ENCODE measurements at places on chromosomes 6 and 20.

DNA sequence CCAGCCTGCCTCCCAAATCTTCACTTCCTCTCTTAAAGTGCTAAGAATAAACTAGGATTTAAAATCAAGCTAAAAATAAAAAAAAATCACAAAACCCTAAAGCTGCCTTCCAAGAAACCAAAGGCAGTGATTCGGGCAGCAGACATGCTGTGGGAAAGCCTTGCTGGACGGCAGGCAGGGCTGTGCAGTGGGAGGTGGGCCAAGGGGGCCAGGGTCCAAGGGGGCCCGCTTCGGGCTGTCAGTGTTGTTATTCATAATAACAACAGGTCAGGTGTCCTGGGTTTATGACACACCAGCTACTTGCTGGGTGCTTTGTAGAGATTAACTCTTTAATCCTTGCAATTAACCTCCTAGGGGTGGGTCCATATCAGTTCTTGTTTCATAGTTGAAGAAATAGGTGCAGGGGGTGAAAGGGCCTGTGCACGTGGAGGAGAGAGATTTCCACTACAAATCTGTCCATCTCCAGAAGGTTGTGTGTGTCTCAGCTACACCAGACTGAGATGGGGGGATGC is 40.4 kb downstream of the CD40 start:
- no peak for DNase-seq

GRCh38 chr6:6591778-6592465 is 3.4 kb downstream of the LY86 start:
- no peak for DNase-seq

DNA sequence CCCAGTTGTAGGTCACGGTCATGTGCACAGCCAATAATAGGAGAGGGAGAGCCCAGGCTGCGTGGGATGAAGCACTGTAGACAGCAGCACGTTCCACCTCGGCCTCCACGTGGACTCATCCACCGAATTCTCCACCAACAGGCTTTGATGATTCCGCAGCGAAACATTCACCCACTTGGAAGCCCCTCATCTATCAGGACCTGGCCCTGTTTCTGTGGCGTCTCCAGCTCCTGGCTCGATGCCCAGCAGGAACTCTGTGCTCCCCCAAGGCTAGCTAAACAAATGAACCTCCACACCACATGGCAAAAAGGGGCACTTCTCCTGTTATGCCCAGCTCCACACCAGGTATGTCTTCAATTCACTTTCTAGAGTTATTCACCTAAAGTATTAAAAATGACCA is 237.9 kb upstream of the PDE10A start:
- DNase-seq: no peak

DNA sequence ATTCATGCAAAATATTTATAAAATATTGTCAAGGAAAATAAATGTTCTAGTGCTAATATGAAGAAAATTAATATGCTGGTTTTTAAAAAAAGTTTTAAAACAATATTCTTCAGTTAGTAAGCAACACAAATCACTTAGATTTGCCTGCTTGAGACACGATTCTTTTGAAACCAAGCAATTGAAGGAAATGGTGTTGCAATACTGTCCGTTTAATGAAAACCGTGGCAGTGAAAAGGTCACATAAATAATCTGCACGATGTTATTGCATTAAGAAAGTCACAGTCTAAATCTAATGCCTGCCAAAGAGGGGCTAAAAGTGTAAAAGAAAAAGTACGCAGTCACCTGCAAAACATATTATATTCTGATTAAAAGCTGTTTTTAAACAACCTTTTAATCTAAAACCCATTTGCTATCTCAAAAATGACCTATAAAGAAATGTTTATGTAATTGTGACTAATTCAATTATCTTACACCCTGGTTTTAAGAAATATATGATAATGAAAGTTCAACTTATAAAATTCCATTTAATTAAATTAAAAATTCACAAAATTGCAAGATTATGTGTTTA is 143.0 kb downstream of the GMDS start:
- DNase-seq: no peak

DNA sequence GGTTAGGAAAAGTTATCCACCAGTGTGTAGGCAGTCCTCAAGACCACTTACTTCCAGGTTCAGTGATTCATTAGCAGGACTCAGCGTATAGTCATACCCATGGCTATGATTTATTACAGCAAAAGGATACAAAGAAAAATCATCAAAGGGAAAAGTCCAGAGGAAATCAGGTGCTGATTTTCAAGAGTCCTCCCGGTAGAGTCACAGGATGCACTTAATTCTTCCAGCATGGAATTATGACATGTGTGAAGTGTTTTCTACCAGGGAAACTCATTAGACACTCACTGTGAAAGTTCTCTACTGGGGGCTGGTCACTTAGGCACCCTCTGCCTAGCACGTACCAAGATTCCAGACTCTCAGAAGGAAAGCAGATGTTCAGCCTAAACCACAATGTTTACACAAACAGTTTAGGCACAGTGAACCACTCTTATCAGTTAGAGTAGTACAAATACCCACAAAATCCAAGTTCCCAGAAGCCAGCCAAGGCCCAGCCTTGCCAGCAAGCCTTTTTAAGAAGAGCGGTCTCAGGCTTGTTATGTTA is 10.2 kb downstream of the WFDC3 start:
- peak; percentile 73 for DNase-seq

GRCh38 chr6:148495029-148495428 is 152.4 kb downstream of the SASH1 start:
- no peak for DNase-seq

- no peak for DNase-seq
Observed at GRCh38 chr6:148776321-148777308, 29.8 kb downstream of the UST start.

- DNase-seq: no peak
Observed at GRCh38 chr6:97775012-97775411, 492.0 kb upstream of the MMS22L start.

GRCh38 chr20:25076731-25077609 is 5.0 kb downstream of the VSX1 start:
- no peak for DNase-seq

DNA sequence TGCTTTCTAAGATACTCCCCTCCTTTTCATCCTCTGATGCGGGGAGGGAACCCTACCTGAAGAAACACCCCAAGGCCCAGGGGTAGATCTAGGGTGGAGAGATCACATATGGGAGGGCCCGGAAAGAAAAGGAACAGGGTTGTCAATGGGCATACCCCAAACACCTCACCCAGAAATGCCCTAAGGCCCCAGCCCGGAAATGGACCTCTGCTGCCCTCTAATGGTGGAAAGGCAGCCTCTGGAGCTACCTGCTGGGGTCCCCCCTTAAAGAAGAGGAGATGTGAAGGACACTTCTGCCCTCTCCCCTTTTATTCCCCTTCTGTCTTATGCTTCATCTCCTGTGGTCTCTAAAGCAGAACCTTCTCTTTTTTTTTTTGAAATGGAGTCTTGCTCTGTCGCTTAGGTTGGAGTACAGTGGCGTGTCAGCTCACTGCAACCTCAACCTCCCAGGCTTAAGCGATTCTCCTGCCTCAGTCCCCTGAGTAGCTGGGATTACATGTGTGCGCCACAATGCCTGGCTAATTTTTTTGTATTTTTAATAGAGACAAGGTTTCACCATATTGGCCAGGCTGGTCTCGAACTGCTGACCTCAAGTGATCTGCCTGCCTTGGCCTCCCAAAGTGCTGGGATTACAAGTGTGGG is 458 bp upstream of the ARMC12 start:
- DNase-seq: no peak

DNA sequence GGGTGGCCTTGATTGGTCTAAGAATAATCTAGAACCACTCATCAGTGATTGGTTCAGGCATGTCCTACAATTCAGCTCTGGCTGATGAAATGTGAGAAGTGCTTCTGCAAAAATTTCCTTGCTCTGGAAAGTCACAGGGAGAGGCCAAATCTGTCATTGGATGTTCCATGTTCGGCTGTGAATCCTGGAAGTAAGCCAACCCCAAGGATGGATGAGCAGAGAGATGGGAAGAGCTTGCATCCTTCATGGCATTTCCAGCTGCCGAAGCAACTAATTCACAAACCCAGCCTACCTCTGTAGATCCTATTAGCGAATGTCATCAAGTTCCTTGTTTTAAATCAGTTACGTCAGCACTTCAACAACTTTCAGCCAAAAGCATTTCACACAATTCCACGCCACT is 187.2 kb upstream of the SOX4 start:
- DNase-seq: no peak

DNA sequence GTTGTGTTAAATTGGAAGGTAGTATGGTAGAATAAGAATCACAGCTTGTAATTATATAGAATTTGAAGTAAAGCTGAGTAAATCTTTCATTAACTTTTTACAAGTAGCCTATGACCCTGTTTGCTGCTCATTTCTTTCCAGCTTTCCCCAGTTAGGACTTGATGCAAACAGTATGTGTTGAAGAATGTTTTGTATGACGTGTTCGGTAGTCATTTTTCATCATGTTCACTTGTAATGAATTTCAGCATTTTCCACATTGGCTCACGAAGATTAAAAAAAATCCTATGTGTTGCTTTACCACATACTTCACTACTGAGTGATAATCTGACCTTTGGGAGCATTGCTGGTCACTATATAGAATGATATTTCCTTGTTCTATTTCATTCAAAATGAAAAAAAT is 162.4 kb downstream of the CDKAL1 start:
- no peak for DNase-seq

GRCh38 chr6:16697437-16698161 is 63.7 kb downstream of the ATXN1 start:
- no peak for DNase-seq

GRCh38 chr20:46690219-46691106 is 1.2 kb upstream of the TP53RK start:
- no peak for DNase-seq

DNA sequence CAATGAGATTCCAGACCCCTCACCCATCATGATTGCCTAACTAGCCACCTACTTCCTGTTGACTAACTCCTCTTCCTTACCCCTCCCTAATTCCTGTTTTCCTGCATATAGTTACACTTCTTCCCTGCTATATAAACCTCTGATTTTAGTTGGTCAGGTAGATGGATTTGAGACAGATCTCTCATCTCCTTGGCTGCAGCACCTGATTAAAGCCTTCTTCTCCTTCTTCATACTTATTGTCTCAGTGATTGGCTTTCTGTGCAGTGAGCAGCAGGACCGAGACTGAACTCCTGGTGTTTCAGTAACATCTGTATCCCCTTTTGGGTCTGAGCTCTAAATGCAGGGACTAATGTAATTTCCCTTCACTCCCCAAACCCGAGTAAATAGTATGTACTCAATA is 51.7 kb upstream of the ATXN1 start:
- DNase-seq: no peak

DNA sequence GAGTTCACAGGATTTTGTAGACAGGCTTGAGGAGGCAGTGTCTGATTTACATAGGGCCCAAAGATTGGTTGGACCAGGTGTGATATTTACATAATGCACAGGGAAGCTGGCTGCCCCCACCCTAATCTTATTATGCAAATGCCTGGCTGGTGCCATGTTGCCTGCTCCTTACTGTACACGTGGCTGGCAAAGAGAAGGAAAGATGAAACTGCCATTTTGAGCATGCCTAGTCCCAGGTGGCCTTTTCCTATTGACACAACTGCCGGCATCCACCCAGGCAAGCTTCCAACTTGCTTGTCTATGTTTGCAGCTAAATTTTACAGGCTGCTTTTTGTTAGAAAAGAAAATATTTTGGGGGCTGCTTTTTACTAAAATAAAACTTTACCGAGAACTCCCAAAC is 174.6 kb downstream of the LMBRD1 start:
- DNase-seq: no peak

DNA sequence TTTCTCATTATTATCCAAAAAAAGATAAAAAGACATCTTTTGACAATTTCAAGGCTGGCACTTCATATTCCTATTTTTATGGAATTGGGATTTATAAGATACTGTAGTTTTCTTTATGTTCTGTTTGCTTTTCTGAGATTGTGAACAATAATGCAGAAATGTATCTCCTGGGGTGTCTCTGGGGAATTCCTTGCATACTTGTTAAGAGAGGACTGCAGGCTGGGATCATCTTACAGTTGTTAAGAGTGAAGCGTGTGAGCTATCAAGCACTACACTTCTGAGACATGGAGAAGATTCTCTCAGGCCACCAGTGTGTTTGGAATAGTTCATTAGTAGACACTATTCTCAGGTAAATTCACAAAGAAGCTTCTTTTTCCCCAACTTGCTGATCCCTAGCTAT is 963.3 kb upstream of the GJE1 start:
- DNase-seq: no peak

DNA sequence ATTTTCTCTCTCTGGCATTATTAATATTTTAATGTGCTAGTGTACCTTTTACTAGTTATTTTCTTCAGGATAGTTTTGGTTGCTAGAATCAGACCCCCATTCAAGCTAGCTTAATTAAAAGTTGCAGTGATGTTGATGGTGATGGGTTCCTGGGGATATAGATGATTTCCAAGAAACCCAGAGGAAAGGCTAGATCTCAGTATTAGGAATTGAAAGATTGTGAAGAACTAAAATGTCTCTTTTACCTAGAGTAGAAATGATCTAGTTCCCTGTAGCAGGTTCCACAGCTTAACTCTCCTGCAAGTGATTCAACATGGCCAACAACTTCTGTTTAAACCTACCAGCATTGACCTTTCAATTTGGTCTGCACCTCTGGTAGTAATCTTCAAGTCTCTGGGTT is 78.6 kb downstream of the DOK5 start:
- DNase-seq: no peak

DNA sequence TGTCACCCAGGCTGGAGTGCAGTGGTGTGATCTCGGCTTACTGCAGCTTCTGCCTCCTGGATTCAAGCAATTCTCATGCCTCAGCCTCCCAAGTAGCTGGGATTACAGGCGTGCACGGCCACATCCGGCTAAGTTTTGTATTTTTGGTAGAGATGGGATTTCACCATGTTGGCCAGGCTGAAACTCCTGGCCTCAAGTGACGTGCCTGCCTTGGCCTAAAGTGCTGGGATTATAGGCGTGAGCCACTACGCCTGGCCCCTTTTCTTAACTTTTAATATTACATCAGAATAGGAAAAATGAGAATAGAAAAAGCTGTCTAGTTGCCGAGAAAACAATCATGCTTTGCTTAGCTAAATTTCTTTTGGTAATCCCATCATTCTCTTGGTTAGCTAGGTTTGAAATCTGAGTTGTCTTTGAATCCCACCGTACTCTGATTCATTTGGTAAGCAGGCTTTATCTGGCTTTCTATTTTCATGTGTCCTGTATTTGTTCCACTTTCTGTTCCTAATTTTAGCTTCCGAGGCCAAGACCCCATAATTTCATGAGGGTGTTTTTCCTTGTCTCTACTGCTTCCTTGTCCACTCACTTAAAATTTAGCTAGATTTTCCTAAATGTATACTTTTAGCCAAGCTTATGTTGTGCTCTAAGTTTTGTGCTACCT is 83.5 kb downstream of the NCOA3 start:
- DNase-seq: no peak

GRCh38 chr6:161017766-161018564 is 26.4 kb downstream of the MAP3K4 start:
- DNase-seq: no peak

- no peak for DNase-seq
Observed at GRCh38 chr20:47574616-47575364, 73.1 kb downstream of the NCOA3 start.

DNA sequence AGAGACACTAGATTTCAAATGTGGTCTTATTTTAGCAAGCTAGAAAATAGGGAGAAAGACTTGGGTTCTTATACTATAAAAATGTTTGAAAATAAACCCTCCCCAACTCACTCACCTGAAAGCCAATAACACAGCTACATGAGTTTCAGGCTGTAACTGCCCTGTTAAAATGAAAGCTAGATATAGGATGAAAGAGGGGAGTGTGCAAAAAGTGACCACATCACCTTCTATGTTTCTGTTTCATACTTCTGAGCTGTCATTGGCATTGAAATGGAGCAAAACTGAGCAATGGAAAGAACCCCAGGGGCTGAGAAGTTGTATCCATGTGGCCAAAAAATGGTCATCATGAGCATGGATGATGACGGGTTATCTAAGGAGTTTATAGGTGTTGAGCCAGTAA is 148.1 kb upstream of the TENT5A start:
- no peak for DNase-seq

GRCh38 chr6:52331793-52332457 is 30.0 kb upstream of the PAQR8 start:
- DNase-seq: no peak
